ENCODE measurements at places on chromosomes 1 and 21. TPM values are rescaled to one million over a fixed set of nuclear protein-coding genes. Genes with fewer than 3 reads are reported as not detected.

DNA sequence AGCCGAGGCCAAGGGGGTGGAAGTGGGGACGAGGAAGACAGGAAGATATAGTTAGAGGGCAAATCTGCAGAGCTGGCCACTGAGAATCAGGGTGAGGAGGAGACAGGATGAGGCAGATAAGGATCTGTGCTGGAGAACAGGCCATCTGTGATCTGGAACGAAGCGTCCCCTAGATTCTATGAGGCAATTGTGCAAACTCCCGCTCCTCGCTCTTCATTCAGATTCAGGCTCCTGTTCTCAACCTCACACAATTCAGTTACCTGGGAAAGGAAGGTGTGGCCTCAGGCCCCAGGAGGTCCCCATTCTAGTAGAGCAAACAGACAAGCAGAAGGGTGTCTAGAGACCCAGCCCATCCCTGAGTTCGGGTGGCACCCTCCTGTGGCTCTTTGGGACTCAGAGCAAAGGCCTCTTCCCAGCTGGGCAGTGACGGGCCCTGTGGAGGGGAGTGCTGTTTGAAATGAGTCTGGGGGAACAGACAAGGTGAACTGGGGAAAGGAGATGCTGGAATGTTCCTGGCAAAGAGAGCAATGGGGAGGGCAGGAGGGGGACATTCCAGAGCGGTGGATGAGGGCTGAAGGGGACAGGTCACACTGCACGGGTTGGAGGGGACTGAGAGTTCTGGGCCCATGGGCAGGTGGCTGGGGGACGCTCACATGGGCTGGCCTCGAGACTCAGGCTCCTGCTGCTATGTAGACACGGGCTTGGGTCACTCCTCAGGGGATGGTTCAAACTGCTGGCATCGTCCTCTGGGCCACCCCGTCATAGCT lies 39.9 kb upstream of the AJAP1 start:
- no peak for DNase-seq

DNA sequence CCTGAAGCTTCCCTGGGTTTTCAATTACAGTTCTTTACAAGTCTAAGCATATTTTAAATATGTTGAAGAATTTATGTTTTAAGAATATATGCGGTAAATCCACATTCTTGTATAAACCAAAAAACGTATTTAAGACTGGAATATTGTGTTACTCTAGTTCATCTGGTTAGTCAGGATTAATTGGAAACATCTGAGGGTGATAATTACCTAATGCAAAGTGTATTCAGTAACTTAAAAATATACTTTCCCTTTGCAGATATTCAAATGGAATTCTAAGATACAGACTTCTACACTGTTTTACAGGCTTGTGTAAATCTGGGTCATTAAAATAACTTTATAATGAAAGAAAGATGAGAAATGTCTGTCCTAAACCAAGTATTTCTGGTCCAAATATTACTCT lies 302.0 kb downstream of the VAV3 start:
- DNase-seq = no peak

Gene PCP4
- total RNA-seq = not detected

DNA sequence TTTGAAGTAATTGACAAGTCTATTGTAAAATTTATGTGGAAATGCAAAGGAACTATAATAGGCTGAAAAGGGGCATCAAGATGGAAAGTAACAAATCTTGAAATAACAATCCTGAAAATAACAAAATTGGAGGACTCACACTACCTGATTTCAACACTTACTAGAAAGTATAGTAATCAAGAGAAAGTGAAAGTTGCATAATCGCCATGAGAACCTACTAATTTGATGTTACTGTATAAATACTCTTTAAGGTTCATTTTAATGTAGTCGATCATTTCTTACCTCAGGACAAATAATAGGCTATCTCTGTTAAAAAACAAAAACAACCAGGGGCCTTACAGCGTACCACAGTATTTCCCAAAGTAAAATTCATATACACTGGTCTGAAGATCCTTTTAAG lies 71.7 kb downstream of the EDEM3 start:
- no peak for DNase-seq

Gene FCRLA
- total RNA-seq = not detected

DNA sequence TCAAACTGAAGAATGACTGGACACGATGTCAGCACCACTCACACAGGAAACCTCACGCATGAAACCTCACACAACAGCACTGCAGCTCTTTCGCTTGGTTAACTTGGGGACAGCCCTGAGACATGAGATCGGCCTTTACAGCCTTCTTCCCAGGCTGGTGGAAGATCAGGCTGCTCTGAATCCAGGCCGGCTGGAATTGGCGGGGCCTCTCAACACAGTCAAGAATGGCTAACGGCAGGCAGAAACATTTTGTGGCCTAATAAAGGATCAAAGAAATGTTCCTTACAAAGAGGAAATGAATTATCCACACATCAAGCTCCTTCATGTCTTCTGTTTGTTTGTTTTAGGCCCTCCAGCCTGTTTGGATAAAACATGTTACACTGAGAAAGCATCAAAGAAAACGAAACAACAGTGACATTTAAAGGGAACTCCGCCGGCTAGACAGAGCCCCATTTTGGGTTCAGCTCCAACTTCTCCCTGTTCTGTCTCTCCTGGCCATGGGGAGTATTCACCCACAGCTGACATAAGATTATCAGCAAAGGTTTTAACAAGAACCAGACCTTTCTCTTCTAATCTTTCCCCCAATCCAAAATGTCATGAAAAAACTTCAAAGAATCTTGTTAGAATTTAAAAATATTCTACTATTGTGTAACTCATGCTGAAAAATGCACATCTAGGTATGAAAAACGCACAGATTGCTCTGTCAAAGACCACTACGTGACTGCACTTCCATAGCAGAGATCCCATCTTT lies 131.2 kb downstream of the SLC45A1 start:
- DNase-seq = no peak

Gene SLFNL1
- 0.35 TPM for total RNA-seq

Gene OVAAL
- total RNA-seq = not detected

- DNase-seq = no peak
These were observed 20.6 kb upstream of the CENPF start for GRCh38 chr1:214582289-214582891.

Gene AADACL3
- not detected for total RNA-seq

DNA sequence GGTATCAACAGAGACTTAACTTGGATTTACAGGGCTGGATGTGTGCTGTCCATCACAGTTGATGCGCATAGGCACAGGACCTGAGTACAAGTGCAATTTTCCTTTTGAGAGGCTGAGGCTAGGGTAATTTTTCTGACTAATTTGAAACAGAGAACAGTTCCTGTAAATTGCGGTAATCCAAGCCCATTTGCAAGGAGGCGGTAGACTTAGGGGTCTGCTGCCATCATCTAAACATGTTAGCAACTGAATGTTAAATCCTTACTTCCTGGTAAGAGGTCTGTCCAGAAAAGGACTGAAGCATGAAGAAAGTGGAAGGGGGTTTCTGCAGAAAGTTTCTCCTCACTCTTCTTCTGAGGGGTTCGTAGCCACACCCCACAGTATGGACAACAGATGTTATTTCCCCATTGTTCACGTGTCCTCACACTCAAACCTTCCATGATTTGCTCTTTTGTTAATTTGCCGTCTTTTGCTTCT lies 23.7 kb upstream of the C1orf198 start:
- DNase-seq = no peak

Gene SPRR2F
- not detected for total RNA-seq

DNA sequence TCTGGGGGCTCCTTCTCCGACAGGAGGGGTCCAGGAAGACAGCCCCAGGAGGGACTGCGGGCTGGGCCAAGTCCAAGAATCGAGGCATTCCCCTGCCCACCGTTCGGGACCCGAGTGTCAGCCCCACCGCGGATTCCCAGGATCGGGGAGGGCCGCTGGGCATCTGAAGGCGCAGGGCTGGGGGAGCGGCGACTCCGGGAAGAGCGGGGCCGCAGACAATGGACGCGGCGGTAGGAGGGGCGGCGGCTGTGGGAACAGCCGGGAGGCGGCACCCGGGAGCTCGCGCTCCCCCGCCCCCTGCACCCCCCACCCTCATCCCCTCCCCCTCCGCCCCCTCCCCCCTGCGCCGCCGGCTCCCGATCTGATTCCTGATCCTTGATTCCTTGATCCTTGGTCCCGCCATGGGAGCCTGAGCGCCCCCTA lies at the start of gene VANGL2:
Gene VANGL2 (plus strand): TSS at position 342 of the 423 bp plus-strand sequence. CDS start 15,274 bp downstream, outside the sequence.
- DNase-seq = peak; percentile 42

GRCh38 chr1:42684139-42684538 lies 1.9 kb downstream of the YBX1 start:
- DNase-seq = peak; percentile 54

DNA sequence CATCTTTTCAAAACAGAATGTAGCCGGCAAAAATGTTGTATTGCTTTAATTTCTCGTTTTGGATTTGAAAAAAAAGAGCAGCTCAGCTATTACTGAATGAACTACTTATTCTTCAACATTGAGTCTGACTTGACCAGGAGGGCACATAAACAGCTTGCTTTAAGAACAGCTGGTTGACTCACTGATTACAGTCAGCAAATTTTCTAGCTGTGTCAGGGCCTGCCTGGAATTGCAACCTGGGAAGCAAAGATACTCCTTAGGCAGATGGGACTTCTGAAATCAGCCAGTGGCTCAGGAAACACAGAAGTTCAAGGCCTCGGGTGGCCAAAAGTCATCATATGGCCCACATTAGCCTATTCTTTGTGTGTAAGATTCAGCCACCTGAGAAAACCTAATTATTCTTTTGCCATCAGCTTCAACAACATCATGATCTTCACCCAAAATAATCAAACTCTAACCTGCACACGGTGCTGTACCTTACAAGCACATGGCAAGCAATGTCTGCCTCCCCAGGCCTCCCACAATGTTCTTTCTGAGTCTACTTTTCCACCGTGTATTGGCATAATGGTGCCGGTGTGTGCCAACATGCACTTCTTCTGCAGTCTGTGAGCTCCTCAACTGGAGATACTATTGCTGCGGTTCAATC lies 307.2 kb downstream of the HHIPL2 start:
- no peak for DNase-seq

DNA sequence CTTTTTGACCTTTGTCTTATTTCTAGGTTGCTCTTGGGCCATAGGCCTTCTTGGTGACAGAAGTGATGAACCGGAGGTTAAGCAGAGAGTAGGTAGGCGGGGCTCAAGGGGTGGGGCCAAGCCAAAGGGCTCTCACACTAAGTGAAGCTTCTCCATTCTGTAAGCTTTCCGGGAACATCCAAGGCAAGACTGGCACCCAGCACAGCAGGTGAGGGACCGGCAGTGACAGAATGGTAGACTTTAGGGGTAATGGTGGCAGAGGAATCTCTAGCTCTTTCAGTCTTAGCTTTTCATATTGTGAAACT lies at the start of gene TNFAIP8L2:
Gene TNFAIP8L2 (plus strand): TSS at position 135 of the 305 bp plus-strand sequence. CDS start 2,049 bp downstream, outside the sequence.
- peak; percentile 90 for DNase-seq

Gene MATN1
- not detected for total RNA-seq

DNA sequence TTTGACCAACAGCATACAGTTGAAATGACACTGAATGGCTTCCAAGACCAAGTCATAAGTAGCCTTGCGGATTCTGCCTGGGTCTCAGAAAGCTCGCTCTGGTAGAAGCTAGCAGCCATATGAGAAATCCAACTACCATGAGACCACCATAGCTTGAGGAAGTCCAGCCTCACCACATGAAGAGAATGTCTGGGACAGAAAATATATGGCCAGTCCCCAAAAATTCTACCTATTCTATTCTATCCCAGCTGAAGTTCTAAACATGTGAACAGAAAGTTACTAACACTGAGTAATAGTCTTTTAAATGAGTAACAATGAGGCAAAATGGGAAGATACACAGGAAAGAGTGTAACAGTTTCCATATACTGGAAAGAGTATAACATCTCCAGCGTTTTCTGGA lies 9.0 kb downstream of the FMO5 start:
- no peak for DNase-seq

DNA sequence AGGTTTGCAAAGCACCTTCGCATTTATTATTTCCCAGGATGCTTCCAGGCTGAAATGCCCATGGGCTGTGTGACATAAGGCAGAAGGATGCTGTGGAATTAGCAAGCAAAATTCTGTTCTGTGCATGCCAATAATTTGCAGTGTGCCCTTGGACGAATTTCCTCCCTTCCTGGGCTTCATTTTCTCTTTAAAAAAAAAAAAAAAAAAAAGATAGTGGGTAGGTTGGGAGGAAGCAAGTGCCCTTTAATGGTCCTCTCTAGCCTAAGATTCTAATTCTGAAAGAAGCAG lies 2.5 kb upstream of the ID3 start:
- no peak for DNase-seq

Gene LGR6
- total RNA-seq = not detected

GRCh38 chr1:240090957-240091600 lies 604 bp upstream of the FMN2 start:
- no peak for DNase-seq

Gene IL10
- not detected for total RNA-seq

DNA sequence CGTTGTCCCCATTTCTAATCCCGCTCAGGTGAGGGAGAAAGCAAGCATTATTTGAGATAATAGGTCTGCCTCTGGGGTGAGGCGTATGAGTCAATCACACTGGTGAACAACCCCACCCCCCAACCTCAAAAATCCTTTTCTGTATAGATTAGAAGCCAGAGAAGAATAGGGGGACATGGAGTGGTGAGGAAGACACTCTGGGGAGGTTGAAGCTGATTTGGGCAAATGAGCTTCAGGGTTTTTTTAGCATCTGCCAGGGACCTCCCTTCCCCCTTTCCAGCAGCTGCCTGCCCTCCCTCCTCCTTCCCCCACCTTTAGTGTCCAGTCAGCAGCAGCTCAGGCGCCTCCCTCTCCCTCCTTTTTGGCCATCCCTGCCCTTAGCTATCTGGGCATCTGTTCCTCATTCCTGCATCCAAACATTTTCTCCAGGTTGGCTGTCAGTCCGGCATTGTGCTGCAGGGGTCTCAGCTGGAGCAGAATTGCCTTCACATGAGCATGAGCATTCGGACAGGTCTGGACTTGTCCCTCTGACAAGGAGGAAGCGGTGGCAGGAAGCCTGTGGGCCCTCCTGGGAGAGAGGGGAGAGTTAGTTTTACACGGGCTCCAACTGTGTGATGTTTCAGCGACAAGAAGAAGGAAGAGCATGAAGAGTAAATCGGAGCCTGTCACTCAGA lies 30.8 kb upstream of the PTGFRN start:
- no peak for DNase-seq

GRCh38 chr1:238642231-238642630 lies 744.1 kb upstream of the CHRM3 start:
- no peak for DNase-seq

Data from activated CD8-positive, alpha-beta memory T cell treated with anti-CD3 and anti-CD28 coated beads, Interleukin-2, amount 10 ng/mL, durations not matched to agents 7 days and 5 days (primary cell).